ENCODE measurements at places on chromosomes 7 and 10.

DNA sequence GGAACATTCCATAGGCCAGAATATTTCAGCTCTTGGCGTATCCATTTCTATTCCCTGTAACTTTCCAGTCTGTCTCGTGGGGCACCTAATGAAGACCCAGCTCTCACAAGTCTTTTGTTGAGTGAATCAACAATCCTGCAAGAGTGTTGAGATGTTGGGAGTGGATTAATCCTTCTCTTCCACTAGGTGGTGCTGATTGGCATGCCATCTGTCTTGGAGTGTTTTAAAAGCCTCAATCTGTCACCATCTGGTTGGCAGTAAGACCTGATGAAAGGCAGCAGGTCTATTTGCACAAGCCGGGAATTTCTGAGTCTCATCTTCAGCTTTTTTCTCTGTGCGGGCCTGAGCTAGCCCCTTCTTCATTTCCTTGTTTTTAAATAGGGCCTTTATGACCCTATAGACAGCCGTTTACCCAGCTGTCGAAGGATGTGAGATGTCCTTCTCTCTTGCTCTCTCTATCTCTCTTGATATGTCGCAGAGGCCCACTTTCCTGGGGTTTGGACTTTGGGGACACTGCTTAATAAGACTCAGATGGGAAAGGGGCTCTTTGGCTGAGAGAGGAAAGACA, 180.5 kb downstream of the ZNF365 start:
- no peak for DNase-seq

GRCh38 chr7:105011831-105012502, 2.0 kb upstream of the KMT2E start:
- no peak for DNase-seq

- DNase-seq = peak; percentile 39
These were observed 54.1 kb upstream of the CYP26C1 start for GRCh38 chr10:93006435-93007039.

DNA sequence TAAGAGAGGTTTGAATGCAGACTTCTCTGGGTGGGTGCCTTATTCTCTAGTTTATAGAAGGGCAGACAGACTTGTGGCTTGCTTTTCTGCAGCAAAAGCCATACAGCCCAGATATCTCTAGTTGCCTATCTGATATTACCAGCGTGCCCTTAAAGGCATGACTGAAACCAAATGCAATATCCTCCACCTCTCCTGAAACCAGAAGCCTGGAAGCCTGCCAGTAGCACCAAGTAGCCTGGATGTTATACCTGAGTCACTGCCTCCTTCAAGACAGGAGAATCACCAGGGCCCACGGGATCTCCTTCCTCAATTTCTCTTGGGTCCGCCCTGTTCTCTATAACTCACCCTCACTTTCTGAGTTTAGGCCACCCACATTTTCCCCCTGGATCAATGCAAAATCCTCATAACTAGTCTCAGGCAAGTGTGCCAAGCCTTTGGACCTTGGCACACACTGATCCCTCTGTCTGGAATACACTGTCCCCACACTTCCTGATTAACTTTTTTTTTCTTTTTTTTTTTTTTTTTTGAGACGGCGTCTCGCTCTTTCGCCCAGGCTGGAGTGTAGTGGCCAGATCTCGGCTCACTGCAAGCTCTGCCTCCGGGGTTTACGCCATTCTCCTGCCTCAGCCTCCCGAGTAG, 638.4 kb downstream of the GALNT17 start:
- no peak for DNase-seq

- no peak for DNase-seq
These were observed 4.1 kb upstream of the BMPER start for GRCh38 chr7:33901199-33901598.

GRCh38 chr10:33279811-33280602, 54.5 kb downstream of the NRP1 start:
- no peak for DNase-seq

DNA sequence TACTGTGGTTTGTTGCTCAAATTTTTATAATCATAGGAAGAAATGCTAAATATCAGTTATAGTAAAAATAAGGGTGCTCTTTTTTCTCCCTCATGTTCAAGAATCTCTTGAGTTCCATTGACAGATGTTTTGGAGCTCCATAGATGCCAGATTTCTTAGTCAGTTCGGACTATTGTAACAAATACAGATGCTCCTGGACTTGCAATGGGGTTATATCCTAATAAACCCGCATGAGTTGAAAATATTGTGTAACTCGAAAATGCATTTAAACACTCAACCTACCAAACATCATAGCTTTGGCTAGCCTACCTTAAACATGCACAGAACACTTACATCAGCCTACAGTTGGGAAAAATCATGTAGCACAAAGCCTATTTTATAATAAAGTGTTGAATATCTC, 100.7 kb upstream of the CSTF2T start:
- no peak for DNase-seq

GRCh38 chr7:133830081-133830480, 297.1 kb upstream of the LRGUK start:
- DNase-seq = no peak

GRCh38 chr7:150429699-150430098, 20.7 kb upstream of the GIMAP8 start:
- DNase-seq = no peak

DNA sequence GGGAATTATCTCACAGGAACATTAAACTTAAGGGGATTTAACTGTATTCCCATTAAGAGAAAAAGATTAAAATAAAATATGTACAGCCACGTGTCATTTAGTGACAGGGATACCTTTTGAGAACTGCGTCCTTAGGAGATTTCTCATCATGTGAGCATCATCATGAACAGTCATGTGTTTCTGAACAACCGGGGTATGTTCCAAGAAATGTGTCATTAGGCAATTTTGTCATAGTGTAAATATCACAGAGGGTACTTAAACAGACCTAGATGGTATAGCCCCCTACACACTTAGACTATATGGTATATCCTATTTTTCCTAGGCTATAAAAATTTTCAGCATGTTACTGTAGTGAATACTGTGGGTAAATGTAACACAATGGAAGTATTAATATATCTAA, 840.3 kb downstream of the CNTNAP2 start:
- no peak for DNase-seq

- DNase-seq = no peak
These were observed 56.7 kb downstream of the FGFR2 start for GRCh38 chr10:121541450-121542120.

- DNase-seq = peak; percentile 82
These were observed 280.2 kb upstream of the HGF start for GRCh38 chr7:82049891-82050533.

- no peak for DNase-seq
These were observed 186.8 kb downstream of the MACC1 start for GRCh38 chr7:20030417-20030816.

- peak; percentile 40 for DNase-seq
These were observed 59.0 kb upstream of the HABP2 start for GRCh38 chr10:113493882-113494301.

- no peak for DNase-seq
These were observed 21.5 kb downstream of the CUX1 start for GRCh38 chr7:101838837-101839483.

DNA sequence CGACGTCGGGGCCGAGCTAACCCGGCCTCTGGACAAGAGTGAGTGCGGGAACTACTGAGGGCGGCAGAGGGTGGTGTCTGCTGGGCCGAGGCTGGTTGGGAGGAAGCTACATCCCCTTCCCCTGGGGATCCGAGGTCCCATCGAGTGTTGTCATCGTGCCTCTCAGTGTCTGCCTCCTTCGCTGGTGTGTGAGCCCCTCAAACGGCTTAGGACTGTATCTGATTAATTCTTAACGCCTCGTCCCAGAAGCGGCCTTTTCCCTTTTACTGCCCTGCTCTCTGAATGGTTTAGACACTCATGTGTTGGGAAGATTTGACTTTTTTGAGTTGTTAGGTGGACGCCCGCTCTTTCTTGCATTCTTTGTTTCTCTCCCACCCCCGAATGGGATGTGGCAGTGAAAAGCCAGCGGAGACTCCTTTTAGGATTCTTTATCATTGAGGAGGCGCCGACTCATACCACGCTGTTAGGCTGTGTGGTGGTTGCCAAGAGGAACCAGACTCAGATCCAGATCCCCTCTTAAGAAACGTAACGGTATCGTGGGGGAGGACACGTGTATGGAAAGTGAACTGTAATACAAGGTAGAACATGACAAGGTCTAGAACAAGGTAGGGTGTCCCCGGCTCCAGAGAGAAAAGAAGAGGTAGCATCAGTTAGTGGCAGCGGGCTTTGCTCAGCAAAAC, 631 bp downstream of the SUPV3L1 start:
- DNase-seq = no peak

GRCh38 chr7:158963771-158964241, 107.4 kb downstream of the DYNC2I1 start:
- no peak for DNase-seq

- no peak for DNase-seq
These were observed 162.2 kb upstream of the FAM3C start for GRCh38 chr7:121558288-121558687.

DNA sequence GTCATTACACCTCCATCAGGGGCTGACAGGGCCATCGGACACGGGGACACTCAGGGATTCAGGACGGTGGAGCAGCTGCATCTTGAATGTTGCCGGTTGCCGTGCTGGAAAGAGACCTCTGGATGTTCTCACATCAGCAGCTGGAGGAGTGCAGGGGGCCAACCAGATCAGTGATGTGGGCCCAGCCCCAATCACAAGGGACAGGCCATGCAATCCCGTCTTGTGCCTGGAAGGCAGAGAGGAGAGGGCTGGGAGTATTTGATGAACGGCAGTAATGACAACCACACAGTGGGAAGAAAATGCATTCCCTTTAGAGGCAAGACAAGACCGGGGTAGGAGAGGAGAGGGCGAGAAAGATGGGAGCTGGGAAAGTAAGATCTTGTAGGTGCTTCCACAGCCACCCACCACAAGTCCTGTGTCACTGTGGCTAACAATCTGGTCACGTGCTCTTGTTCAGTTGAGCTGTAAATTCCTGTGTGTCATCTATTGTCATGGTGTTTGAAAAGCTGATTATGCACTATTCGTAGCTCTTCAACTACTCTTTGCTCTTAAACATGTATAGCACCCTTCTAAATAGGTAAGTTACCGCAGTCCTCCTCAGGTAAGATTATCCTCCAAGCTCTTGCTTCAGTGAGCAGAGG, 85.9 kb upstream of the LEP start:
- DNase-seq = no peak

DNA sequence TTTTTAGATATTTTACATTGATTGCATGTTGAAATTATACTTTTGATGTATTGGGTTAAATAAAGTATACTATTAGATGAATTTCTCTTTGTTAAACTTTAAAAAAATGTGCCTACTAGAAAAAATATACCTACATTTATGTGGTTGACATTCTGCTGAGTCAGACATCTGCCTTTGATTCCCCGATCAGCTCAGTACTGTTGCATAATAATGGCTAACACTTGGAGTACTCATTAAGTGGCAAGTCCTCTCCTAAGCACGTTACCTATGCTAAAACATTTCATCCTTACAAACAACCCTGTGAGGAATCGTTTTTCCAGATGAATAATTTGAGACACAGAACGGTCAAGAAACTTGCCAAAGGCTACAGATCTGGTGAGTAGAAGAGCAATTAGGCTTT, 14.0 kb upstream of the SEM1 start:
- DNase-seq = no peak

- no peak for DNase-seq
These were observed 73.0 kb downstream of the TCF7L2 start for GRCh38 chr10:113023017-113023416.

GRCh38 chr10:72297281-72297804, 23.6 kb downstream of the DDIT4 start:
- DNase-seq = peak; percentile 75

DNA sequence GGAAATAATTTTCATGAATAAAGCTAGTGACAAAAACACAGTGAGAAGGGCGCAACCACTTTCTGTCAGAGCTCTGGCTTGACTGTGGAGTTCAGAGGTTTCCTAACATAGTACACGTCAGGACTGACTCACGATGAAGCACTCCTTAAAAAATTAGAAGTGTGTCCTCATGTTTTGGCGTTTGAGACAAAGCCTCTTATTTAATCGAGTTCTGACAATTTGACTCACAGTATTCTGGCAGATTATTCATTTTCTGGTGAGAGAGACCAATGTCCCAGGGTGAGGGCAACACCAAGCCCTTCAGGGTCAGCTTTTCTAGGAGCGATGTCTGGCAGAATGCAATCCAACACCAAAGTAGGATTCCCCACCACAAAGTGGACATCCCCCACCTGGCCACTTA, 108.7 kb downstream of the DIP2C start:
- DNase-seq = no peak

- no peak for DNase-seq
These were observed 97.9 kb upstream of the IKZF1 start for GRCh38 chr7:50206453-50207250.

- no peak for DNase-seq
These were observed 97.5 kb upstream of the PAX2 start for GRCh38 chr10:100647928-100648327.

- peak; percentile 68 for DNase-seq
These were observed 373.5 kb downstream of the RPS24 start for GRCh38 chr10:78407009-78407711.

DNA sequence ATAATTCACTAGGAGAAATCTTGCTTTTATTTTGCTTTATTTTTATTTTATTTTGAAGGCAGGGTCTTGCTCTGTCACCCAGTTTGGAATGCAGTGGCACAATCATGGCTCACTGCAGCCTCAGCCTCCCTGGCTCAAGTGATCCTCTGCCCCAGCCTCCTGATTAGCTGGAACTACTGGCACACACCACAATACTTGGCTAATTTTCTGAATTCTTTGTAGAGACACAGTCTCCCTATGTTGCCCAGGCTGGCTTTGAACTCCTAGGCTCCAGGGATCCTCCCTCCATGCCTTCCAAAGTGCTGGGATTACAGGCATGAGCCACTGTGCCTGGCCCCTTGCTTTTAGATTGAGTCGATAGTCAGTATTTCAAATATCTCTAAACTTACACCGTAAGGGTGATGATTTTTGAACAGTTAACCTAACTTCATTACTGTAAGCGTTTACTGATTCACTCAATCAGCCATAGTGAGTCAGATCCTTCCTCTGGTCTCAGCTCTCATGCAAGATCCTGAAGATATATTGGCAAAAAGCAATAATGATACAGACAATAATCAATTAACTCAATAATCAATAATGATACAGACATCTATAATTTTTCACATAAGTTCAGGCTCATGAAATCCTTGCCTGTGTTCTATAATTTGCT, 239.5 kb downstream of the KIAA1217 start:
- no peak for DNase-seq

GRCh38 chr7:2826771-2827170, 17.3 kb downstream of the GNA12 start:
- no peak for DNase-seq

DNA sequence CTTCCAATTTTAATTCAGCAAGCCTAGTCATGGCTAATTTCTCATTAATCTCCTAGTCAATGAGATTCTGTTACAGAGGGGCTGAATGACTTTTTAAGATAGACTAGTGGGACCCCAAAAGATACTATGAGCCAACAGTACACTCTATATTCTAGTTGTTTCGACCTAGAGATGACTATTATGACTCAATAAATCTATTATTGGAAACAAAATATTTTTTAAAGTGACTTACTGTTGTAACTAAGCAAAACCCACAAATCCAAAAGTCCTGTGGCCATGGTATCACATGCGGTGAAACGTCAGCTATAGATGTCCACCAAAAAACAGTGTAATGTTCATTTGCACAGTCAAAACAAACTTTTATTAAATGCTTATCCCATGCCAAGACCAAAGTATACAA, 95.3 kb upstream of the ADO start:
- no peak for DNase-seq

- no peak for DNase-seq
These were observed 16.0 kb downstream of the HDAC9 start for GRCh38 chr7:18511351-18512140.

All from PC-9 (cell line).